ENCODE measurements at places on chromosomes 6 and 20.

- DNase-seq: no peak
Measured at GRCh38 chr6:19757036-19757435, 80.1 kb upstream of the ID4 start.

- no peak for DNase-seq
Measured at GRCh38 chr6:9841886-9842725, 572.8 kb downstream of the TFAP2A start.

DNA sequence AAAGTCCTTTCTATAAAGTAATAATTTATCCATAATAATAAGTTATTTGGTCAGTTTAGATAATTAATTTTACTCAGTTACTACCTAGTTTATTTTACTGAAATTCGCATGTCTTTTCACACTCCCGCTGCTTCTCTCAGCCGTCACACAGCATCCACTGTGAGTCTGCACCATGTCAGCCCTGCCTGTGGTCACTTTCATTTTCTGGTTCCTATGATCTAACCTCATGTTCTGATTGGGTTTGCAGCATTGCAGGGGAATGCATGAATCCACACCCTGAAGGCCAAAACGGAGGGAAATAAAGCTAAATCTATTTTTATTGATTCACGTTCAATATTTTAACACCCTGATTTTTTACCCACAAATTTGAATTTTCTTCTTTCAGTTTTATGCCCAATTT lies 47.4 kb downstream of the PDE10A start:
- DNase-seq: no peak

DNA sequence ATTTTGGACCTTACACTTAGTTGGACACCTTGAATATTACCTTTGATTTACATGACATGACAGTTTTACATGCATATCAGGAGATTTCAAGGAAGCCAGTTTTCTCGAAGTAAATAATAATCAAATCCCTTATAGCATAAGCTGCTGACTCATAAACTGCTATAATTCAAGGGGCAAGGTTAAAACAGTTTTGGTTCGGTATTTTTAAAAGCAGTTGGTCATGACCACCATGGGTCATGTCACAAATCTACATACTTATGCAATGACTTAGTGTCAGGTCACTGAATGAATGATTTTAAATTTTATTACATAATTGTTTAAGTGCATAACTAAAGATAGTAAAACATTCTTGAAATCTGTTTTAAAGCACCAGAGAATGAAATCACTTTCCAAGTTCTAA lies 158.0 kb downstream of the DST start:
- no peak for DNase-seq

DNA sequence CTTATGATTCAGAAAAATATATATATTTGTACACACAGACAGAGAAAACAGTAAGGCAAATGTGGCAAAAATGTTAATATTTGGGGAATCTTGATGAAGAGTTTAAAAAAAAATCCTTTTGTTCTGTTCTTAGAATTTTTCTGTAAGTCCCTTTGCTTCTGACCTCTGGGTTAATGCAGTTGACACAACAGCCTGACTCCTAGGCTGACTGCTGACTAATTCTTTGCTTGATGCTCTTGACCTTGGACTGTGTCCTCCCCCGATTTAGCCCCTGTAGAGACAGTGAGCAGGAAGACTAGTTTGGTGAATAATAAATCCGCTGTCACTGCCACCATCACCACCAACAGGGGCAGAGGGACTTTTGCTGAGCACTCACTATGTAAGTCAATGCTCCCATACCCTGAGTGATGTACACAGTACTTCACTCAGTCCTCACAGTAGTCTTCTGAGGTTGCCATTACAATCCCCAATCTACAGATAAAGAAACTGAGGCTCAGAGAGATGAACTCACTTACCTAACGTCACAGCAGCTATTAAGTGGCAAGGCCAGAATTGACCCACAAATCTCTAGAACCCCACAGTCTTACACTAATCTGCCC lies 71.7 kb downstream of the SNX5 start:
- DNase-seq: no peak

DNA sequence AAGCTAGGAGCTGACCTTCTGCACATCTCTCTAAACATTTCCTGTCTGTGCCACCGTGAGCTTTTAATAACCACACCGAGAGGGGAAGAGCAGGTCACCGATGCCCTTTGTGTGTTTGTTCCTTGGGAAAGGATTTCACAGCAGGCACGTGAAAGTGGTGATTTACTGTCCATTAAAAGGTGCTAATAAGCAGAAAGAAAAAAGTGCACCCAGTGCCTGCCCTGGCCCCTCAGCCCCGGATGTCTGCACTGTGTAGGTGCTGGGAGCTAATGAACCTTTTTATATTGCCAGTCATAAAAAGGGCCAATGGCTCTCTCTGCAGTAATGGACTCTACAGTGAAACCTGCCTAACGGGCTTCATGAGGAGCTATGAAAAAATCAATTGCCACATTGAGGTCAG lies 312.6 kb downstream of the C6orf118 start:
- DNase-seq: no peak
